ENCODE measurements at places on chromosomes 16 and 17. TPM values are rescaled to one million over a fixed set of nuclear protein-coding genes. Genes with fewer than 3 reads are reported as not detected.
A peak's percentile ranks its signal among the peaks of the same experiment; 100 is the strongest.

DNA sequence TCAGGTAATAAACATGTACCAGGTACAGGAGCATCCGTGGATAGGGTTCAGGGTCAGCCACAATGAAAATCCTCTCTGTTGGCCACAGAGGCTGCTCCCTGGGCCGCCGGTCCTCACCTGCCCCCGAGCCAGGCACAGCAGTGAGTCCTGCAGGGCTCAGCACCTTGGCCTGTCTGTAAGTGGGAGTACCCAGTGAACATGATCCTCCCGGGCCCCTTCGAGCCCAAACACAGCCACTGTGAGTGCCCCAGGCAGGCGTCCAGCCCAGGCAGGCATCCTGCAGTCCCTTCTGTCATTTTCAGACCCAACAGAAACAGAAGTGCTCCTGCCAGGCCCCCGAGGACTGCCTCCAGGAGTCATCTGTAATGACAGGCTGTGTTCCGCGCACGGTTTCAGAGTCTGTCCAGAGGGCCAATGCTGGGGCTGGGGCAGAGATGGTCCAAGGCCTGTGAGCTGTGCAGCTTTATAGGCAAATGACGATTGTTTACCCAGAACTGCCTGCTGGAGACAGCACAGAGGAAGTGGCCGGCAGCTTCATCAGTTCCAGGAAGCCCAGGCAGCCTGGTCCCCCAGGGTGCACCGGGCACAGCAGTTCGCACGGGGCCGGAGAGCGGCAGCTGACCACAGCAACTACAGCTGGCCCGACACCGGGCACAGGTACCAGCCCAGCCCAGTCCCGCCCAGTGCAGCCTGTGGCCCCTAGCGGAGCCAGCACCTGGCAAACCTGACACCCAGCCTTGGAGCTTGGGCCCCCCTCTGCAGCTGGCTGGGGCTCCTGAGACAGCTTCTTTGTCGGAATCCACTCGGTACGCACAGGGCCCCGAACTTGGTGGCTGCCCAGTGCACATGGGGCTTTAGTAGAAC, 13.2 kb downstream of the SLC7A5 start:
- DNase-seq = peak; percentile 85
- no peaks in the 10 kb centered on the region for H3K27me3 ChIP-seq
- H3K4me3 ChIP-seq = peak overlapping the region; percentile 10
- H3K4me1 ChIP-seq = peaks cover 39% of the 10 kb centered on the region

- no peak overlapping the region for H3K4me3 ChIP-seq
- H3K4me1 ChIP-seq = peaks cover 10% of the 10 kb centered on the region
- peak overlapping the region; percentile 51 for H3K27ac ChIP-seq
These were observed 4.9 kb downstream of the P3H4 start for GRCh38 chr17:41806685-41807445.

DNA sequence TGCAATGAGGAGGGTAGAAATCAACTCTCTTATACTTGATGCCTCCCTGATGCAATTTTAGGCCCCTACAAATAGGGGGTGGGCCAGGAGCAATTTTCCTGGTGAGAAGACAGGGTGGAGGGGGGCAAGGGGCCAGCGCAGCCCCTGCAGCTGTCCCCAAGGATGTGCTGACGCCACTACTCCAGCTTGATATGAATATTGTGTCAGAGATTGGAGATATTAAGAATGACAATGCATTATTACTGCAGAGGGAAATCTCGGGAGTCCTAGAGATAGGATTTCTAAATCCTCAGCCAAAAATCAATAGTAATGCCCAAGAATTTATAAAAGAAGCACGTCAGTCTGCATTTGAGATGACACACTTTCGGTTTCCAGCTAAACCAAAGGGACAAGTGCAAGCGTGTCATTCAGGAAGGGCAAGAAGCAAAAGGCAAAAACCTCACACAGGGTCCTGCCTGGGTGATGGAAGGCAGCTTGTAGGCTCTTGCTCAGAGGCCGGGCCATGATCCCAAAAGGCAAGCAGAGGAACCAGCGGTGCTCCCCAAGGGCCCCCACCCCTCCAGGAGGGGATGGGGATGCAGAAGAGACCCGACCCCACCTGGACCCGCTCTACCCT, 178.8 kb downstream of the C16orf78 start:
- H3K36me3 ChIP-seq = no peaks in the 10 kb centered on the region
- no peak overlapping the region for H3K27ac ChIP-seq
- DNase-seq = no peak
- no peak overlapping the region for H3K4me3 ChIP-seq

DNA sequence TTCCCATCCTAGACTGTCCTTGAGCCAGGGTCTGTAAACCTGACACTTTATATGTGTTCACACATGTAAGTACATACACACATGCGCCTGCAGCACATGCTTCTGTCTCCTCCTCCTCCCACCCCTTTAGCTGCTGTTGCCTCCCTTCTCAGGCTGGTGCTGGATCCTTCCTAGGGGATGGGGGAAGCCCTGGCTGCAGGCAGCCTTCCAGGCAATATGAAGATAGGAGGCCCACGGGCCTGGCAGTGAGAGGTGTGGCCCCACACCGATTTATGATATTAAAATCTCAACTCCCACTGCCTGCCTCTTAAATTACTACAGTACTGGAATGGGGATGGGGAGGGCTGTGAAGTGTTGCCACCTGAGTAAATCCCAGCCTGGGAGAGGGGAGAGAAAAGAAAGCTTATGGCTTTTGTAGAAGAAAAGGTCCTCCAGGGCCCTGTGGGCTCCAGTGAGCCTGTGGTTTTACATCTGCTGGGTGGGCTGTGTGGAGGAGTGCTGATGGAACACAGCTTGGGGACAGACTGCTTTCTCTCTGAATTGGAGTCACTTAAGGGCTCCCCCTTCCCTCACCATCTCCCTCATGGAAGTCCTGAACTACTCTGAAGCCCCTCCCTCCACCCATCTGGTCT, 990 bp upstream of the WNK4 start:
- peaks cover 3% of the 10 kb centered on the region for H3K4me1 ChIP-seq
- no peak for DNase-seq
- H3K36me3 ChIP-seq = peaks cover 27% of the 10 kb centered on the region
- H3K4me3 ChIP-seq = no peak overlapping the region
- peak overlapping the region; percentile 78 for H3K27ac ChIP-seq

DNA sequence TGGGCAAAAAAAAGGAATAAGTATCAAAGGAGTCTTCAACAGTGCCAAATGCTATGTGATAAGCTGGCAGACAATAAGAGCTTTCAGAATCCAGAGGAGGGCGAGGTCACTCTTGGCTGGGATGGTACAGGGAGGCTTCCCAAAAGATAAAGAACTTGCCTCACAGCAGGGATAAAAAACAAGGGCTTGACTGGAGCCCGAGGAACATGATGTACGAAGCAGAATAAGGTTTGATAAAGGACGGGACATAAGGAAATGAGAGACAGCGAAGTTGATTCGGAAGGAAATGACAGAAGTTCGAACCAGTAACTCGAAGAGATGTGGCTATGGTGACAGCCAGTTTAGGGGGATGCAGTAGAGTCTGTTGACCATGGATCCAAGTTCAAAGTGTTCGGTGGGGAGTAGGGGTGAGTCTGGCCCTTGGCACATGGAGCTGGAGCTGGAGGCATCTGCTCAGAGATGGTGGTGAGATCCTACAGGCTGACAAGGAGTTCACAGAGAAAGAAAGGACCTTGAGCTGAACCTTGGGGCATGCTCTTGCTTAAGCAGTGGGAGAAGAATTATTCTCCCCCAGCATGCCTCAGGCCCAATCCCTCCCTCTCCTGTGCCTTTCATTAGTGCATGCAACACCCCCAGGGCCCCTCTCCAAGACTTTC, 137.6 kb upstream of the RCVRN start:
- H3K4me3 ChIP-seq = no peak overlapping the region
- no peak overlapping the region for H3K27ac ChIP-seq
- no peaks in the 10 kb centered on the region for H3K27me3 ChIP-seq
- H3K36me3 ChIP-seq = no peaks in the 10 kb centered on the region
- no peaks in the 10 kb centered on the region for H3K4me1 ChIP-seq

- no peaks in the 10 kb centered on the region for H3K4me1 ChIP-seq
- H3K27ac ChIP-seq = no peak overlapping the region
- DNase-seq = no peak
- H3K36me3 ChIP-seq = no peaks in the 10 kb centered on the region
- no peak overlapping the region for H3K4me3 ChIP-seq
- H3K27me3 ChIP-seq = no peaks in the 10 kb centered on the region
These were observed 117.7 kb downstream of the WSCD1 start for GRCh38 chr17:6187836-6188235.

GRCh38 chr17:17928398-17929287, 43.6 kb downstream of the TOM1L2 start:
- H3K4me3 ChIP-seq = no peak overlapping the region
- no peaks in the 10 kb centered on the region for H3K27me3 ChIP-seq
- H3K4me1 ChIP-seq = peaks cover 3% of the 10 kb centered on the region

DNA sequence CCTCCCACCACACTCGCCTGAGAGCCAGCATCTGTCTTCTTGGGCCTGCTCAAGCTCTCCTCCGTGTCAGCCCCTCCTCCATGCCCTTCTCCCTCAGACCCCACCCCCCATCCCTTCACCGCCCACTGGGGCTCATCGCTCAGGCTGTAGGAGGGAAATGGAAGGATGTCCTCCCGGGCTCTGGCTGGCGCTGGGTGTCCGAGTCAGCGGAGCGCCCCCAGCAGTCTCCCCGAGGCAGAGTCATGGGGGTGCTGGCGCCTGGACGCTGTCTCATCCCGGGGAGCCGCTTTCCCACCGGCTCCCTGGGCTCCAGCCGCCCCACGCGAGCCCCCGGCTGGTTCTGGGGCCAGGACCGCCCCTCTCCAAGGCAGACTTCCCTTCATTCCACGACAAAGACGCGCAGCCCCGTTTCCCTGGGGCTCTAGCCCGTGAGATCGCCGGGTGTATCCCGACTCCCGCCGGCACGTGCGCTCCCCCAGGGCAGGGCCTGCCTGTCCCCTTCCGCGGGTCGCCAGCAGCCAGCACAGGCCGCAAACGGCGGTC, 428 bp upstream of the ANTKMT start:
- no peaks in the 10 kb centered on the region for H3K36me3 ChIP-seq
- peak overlapping the region; percentile 92 for H3K27ac ChIP-seq
- peak overlapping the region; percentile 72 for H3K4me3 ChIP-seq

DNA sequence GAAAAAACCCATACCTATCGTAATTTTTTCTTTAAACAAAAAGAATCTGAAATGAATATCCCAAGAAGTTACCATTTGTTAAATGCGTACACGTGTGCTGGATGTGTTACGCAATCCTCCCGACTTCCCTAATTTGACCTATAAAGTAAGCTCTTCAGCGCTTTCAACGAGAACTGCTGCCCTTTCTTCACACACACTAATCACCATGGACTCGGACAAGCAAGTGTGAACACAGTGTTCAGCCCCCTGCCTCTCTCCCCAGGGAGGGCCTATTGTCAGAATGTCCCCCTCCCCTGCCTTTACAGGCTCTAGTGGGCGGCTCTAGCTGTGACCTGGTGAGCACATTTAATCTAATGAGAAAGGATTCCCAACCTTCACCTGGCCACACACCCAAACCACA, 216.1 kb downstream of the CEP112 start:
- no peak for DNase-seq
- no peaks in the 10 kb centered on the region for H3K36me3 ChIP-seq
- no peak overlapping the region for H3K4me3 ChIP-seq
- no peaks in the 10 kb centered on the region for H3K27me3 ChIP-seq
- no peaks in the 10 kb centered on the region for H3K4me1 ChIP-seq
- H3K27ac ChIP-seq = no peak overlapping the region

DNA sequence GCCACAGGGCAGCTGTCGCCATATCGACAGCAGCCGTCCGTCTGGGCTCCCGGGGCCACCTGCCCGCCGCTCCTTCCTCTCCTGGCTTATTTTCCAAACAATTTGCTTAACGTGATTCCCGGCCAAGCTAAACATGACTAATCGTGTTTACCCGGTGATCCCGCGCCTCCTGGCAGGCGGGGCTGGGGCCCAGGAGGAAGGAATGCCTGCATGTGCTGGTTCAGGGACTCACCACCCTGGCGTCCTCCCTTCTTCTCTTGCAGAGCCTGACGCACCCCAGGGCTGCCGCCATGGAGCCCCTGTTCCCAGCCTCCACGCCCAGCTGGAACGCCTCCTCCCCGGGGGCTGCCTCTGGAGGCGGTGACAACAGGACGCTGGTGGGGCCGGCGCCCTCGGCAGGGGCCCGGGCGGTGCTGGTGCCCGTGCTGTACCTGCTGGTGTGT, 6.1 kb downstream of the SSTR5 start:
- peaks cover 91% of the 10 kb centered on the region for H3K27me3 ChIP-seq
- H3K36me3 ChIP-seq = no peaks in the 10 kb centered on the region
- H3K4me3 ChIP-seq = no peak overlapping the region
- no peak overlapping the region for H3K27ac ChIP-seq
- peak; percentile 72 for DNase-seq

- no peak overlapping the region for H3K4me3 ChIP-seq
- DNase-seq = peak; percentile 72
- H3K36me3 ChIP-seq = no peaks in the 10 kb centered on the region
- H3K4me1 ChIP-seq = peaks cover 6% of the 10 kb centered on the region
These were observed 8.5 kb upstream of the ICAM2 start for GRCh38 chr17:64028874-64029464.

- H3K4me1 ChIP-seq = no peaks in the 10 kb centered on the region
- H3K27me3 ChIP-seq = no peaks in the 10 kb centered on the region
- no peak overlapping the region for H3K4me3 ChIP-seq
- no peaks in the 10 kb centered on the region for H3K36me3 ChIP-seq
- no peak for DNase-seq
- H3K27ac ChIP-seq = no peak overlapping the region
These were observed 77.6 kb upstream of the HLF start for GRCh38 chr17:55186937-55187770.

GRCh38 chr17:34853924-34854323, 107.3 kb downstream of the CCT6B start:
- H3K4me3 ChIP-seq = no peak overlapping the region
- no peaks in the 10 kb centered on the region for H3K4me1 ChIP-seq

DNA sequence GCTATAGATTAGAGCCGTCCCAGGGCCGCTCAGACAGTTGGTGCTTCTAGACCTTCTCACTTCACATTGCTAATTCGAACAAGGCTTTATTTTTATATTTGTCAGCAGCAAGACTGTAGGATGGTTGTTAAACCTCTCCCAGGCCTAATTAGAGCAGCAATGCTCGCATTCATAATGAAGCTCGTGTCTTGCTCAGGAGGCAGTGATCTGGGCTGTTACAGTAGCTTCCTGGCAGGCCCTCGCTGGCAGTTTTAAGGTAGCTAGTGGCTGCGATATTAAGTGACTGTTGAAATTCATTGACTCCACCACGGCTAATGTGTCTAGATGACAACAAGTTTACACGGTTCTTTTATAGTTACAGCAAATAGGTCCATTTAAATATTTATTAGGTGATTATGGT, 23.2 kb upstream of the ANKFN1 start:
- H3K4me3 ChIP-seq = no peak overlapping the region
- no peaks in the 10 kb centered on the region for H3K27me3 ChIP-seq
- no peak for DNase-seq
- H3K36me3 ChIP-seq = no peaks in the 10 kb centered on the region
- no peak overlapping the region for H3K27ac ChIP-seq

Gene SLFN13
- 28.8 TPM for total RNA-seq

Gene CHAD
- total RNA-seq = 14.6 TPM

Gene BCKDK
- 50.5 TPM for total RNA-seq

Gene ARL5C
- not detected for total RNA-seq

Gene SRCIN1
- total RNA-seq = 1.8 TPM

Gene VASN
- total RNA-seq = 10.7 TPM

Gene PLEKHH3
- 10.2 TPM for total RNA-seq

Gene FAM171A2
- total RNA-seq = 0.14 TPM

Gene CCL2
- 141 TPM for total RNA-seq

Gene PYDC1
- total RNA-seq = not detected

Gene MMP2
- 73.0 TPM for total RNA-seq

Gene ANKRD40CL
- 40.8 TPM for total RNA-seq

Gene SMPD3
- 168 TPM for total RNA-seq

Gene MYH2
- total RNA-seq = 0.68 TPM

Gene C17orf107
- not detected for total RNA-seq

Measured in transverse colon (tissue), 4 donors.